ENCODE measurements at places on chromosomes 5 and 9.

GRCh38 chr9:92141144-92142129, 26.2 kb upstream of the SPTLC1 start:
- no peak for DNase-seq

DNA sequence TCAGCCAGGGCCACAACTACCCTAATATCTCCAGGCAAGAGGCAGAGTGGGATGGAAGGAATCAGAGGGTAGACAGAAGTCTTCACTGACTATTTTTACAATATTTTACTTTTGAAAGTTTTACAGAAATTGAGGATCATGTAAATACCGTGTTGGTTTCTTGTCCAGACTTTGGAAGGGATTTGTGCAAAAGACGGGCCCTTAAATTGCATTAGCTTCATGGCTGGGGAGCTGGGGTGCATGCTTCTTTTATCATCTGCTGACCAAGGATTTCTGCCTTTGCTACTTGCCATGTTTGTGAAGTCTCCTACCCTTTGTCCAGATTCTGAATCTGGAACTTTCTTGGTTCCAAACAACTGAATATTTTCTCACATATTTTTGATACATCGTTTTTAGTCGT, 107.7 kb upstream of the GRIN3A start:
- no peak for DNase-seq

DNA sequence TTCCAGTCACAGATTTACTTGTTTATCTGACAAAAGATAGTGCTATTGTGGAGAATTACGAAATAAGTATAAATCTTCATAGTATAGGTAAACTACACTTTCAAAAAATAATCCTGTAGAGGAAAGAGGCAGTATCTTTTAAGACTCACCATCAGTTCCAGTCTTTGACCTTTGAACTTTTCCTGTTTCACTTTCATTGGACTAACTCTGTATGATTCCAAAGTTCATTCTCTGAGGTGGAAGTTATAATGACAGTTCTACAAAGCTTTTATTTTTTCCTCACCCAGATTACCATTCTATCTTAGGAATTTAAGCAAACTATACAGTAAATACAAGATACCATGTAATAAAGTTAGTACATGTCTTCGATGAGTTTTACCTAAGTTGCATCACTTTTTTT, 901.3 kb upstream of the SEMA6A start:
- DNase-seq = no peak

DNA sequence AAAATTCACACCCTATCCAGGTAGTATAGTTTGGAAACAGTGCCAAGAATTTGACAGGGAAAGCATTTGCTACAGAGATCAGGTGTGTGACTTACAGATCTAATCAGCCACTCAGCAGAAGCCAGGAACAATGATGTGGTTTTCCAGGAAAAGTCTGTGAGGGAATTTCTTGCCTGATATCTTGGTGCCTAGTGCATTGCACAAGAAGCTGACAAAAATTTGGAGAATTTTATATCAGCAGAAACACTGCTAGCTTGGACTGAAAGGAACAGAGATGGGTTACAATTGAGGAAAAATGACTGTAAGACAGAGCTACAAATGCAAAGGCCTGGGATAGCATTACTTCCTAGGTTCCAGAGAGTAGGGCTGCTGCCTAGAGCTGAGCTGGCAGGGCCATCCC, 658.1 kb upstream of the CHD1 start:
- no peak for DNase-seq

DNA sequence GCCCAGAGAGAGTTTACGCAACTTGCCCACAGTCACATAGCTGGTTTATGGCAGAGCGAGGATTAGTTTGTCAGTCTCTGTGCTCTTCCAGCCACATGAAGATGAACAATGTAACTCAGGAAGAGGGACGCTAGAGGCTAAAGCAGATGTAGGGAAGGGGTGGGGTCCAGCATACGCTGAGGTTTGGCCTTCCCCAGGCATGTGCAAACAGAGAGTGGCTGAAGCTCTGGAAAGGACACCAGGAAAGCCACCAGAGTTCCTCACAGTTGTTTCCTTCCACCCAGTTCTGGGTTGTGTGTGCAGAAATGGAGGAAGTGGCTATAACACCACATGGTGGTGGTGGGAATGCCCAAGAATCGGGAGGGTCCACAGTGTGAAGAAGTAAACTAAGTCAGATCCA, 60.0 kb downstream of the SNX18 start:
- DNase-seq = no peak

DNA sequence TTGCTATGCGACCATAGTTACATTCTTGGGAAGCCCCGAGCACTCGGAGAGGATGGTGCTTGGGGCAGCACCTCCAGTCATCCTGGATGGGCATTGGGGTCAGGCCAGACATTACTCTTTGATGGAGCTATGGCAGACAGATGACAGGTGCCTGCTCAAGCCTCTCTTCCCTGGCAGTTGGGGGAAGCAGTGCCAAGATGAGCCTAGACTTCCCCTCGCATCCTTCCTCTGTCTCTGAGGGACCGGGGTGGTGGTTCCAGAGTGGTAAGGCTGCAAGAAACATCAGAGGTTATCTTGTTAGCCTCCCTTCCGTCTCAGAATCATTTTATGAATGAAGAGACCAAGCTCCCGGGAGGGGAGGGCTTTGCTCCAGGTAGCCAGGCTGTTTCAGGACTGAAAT, 2.8 kb upstream of the HMCN2 start:
- no peak for DNase-seq

GRCh38 chr5:102629827-102630605, 125.1 kb upstream of the PAM start:
- no peak for DNase-seq

DNA sequence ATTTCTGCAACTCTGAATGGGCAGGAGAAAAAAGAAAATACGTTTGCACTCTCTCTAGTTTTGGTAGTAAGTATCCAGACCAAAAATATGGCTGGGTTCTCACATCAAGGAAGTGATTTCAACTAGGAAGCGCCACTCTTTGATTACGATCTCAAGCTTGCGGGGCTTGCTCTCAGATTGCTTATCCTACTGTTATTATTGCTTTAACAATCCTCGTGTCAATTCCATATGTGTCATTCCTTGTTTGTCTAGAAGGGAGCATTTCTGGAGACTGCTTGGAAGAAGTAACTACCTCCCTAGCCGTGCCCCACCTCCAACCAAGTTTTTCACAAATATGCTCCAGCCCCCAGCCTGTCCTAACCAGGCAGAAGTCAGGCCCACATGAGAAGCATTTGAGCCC, 3.5 kb downstream of the PRUNE2 start:
- DNase-seq = no peak

DNA sequence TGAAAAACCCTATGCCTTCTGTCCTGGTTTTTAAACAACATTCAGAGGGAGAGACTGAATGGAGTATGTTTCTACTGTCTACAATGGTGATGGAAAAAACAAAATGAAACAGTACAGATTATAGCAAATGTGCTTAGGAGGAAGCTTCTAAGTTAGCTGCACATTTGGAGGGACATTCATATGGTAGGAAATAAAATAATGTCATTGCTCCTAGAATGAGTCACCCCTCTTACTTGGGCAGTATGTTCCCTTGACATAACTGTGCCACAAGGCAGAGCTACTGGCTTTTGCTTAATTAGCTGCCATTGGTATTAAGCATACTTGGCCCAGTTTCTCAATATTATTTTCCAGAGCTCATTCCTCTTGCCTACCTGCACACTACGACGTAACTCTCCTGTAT, 128.9 kb downstream of the GDNF start:
- no peak for DNase-seq

DNA sequence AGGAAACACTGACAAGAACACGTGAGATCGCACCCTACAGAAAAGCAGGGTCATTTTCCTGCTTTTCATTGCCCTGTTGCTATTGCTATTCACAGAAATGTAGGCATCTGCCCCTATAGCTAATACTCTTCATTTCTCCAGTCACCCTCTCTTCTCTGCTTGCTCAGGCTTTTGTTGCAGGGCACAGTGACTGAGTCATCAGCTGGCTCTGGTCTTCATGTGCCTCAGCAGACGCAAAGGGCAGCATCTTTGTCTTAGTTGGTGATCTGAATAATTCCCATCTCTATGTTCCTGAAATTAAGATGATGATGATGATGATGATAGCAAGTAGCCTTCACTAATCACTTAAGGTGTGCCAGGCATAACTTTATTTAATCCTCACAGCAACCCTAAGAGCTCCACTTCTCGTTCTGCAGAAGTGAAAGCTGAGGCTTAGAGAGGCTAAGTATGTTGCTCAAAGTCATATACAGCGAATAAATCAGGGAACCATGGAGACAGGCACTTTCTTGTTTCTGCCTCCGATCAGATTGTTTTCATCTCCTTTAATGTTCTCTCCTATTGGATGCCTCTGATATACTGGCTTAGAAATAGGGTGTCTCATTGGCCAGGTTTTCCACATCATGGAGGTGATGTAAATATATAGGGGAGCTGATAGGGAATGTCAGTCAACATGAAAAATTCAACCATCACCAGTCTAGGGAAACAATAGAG, 133.0 kb upstream of the STK32A start:
- no peak for DNase-seq
